ENCODE measurements at places on chromosomes 7 and 10. TPM values are rescaled to one million over a fixed set of nuclear protein-coding genes. Genes with fewer than 3 reads are reported as not detected.

MLXIPL gene
- 1.5 TPM for polyA plus RNA-seq

DNA sequence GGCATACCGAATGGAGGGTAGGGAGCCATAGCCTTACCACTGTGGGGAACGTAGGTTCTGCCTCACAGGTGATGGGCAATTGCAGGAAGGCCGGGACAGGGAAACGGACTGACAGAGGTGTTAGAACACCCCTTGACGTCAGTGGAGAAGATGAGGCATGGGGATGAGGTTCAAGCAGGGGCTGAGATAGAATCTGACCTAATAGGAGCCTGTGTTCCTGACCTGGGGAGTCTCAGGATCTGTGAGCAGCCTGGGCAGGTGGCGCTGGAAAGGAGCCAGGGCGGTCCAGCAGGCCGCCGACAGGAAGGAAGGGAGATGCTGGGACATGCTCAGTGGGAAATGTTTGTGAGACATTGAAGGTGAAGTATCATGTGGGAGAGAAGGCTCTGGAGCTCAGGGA, 109.4 kb downstream of the WDFY4 start:
- DNase-seq = no peak

DNA sequence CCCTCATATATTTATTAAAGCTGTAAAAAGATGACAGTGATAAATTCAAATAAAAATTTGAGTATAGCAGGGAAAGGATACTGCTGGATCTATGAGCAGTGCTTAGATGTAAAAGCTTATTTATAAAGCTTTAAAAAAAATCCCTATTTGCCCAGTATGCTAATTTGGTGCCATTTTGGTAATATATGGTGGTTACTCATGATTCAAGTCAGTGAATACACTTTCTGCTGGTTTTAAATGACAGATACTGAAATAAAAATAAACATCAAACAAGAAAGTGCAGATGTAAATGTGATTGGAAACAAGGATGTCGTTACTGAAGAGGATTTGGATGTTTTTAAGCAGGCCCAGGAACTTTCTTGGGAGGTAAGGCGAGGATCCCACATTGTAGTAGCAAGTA, 134.4 kb upstream of the SAMD8 start:
- DNase-seq = no peak

PRTFDC1 gene
- polyA plus RNA-seq = 37.0 TPM

- no peak for DNase-seq
Measured at GRCh38 chr10:71268247-71268691, 50.8 kb upstream of the SLC29A3 start.

- no peak for DNase-seq
Measured at GRCh38 chr7:41796331-41796730, 93.4 kb upstream of the INHBA start.

- DNase-seq = no peak
Measured at GRCh38 chr7:156305351-156305750, 335.2 kb upstream of the RNF32 start.

- DNase-seq = no peak
Measured at GRCh38 chr10:95242581-95243317, 48.1 kb downstream of the PDLIM1 start.

GRCh38 chr10:14601872-14602725, 172.6 kb downstream of the FAM107B start:
- DNase-seq = no peak

- DNase-seq = no peak
Measured at GRCh38 chr10:8403711-8404371, 349.4 kb downstream of the GATA3 start.

DNA sequence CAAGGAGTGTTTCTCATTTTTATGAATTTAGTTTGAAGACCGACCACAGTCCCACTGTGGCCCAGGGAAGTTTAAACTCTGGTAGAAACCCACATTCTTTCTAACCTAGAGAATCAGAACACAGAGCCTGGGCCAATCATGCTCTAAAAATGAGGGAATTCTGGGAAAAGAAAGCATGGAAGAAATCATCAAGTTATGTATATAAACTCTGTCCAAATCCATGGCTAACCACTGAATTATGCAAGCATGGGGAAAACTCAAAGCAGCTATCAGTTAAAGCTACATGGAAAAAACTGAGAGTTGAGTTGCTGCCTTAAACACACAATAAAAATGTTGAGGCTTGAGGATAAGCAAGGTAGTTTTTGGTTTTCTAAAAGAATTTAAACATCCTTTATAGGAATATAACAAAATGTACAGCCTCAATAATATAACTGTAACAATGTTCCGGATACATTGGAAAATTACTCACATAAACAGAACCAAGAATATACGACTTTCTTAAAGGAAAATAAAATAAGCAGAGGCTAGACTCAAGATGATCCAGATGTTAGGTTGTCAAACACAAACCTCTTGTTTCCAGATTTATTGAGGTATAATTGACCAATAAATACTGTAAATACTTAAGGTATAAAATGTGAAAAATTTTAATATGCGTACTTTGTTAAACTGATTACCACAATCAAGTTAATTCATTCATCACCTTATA, 311.2 kb upstream of the GNAI1 start:
- no peak for DNase-seq

NPY4R2 gene
- not detected for polyA plus RNA-seq

RBP3 gene
- 0.07 TPM for polyA plus RNA-seq

- DNase-seq = no peak
Measured at GRCh38 chr10:43218951-43219837, 47.7 kb downstream of the RASGEF1A start.

DNA sequence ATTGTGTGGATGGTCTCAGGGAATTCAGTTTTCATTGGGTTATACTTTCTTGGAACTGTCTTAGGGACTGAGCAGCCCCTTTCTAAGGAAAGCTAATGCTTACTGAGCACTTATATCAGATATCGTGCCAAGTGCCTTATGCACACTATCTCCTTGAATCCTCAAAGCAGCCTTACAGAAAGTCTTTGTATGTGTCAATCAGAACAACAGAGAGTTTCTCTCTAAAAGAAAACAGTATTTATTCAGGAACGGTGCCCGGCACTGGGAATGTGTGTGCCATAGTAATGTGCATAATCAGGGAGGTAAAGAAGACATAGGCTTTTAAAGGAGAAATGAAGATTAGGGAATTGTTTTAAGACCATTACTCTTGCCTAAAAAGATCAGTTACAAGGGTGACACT, 17.3 kb downstream of the ANTXRL start:
- no peak for DNase-seq

TFPI2 gene
- polyA plus RNA-seq = 16.5 TPM

LMOD2 gene
- polyA plus RNA-seq = not detected

All from left renal pelvis (tissue), 4 donors.